ENCODE measurements at places on chromosomes 4 and X.

- DNase-seq = no peak
These were observed 529.1 kb upstream of the INTU start for GRCh38 chr4:127103681-127104115.

- DNase-seq = no peak
These were observed 111.8 kb upstream of the H2AZ1 start for GRCh38 chr4:100061835-100062234.

GRCh38 chr4:25320336-25320735, 7.8 kb downstream of the ZCCHC4 start:
- DNase-seq = no peak

GRCh38 chr4:81492606-81493230, 21.0 kb upstream of the RASGEF1B start:
- no peak for DNase-seq

DNA sequence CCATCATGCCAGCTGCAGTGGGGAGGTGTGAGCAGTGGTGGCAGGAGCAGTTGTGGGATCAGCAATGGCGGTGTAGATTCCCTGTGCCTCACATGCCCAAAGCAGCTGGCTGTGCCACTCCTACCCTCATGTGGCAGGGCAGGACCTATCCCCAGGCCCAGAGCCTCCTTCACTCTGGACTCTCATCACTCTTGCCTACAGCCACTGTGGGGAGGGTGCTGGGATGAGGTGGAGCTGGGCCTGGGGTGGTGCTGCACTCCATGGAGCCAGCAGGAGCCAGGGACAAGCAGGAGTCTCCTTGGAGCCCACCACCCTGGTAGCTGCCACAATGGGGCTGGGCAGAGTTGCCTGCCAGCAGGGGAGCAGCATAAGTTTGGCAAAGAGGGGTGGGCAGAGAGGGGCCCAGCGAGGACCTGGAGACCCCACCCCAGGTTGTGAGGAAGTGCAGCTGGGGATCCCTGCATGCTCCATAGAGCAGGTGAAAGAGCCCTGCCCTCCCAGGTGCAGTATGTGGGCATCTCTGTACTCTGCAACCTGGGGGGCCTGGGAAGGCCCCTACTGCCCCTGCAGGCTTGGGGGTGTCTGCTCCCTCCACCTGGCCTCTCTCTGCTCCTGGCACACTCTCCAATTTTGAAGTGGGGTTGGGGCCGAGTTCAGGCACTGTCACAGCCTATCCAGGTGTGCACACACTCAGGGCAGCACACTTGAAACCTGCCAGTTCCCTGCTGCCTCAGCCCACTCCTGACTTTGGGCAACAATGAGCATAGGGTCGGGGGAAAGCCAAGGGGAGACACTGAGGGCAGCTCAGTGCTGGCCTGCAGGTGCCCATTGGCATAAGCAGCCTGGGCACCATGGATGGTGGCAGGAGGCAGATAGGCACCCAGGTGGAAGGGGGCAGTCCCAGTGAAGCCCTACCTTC, 74.0 kb upstream of the INTU start:
- no peak for DNase-seq

DNA sequence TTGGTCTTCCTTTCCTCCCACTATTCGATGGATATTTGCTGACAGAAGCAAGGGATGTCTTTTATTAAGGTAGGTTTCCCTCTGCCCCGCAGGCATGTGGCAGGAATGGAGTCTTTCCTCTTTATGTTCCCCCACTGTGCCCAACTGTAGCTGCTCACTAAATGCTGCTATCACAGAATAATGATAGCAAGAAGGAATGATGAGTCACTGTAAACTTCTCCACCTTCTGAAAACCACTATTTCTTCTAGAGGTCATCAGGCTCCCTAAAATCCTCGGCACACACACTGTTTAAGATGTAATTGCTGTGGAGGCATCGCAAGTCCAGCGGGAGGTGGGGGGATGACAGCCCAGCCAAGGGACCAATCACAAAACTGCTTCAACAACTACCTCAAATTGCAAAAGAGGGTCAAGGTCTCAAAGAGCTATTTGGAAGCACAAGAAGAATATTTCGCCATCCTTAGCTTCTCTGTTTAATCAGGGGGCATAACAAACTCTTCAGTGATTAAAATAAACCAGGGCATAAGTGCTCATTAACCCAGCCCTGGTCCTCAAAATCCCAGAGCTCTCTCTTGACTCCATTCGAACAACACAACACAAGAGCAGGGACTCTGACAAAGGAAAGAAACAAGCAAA, 13.9 kb downstream of the QDPR start:
- no peak for DNase-seq

DNA sequence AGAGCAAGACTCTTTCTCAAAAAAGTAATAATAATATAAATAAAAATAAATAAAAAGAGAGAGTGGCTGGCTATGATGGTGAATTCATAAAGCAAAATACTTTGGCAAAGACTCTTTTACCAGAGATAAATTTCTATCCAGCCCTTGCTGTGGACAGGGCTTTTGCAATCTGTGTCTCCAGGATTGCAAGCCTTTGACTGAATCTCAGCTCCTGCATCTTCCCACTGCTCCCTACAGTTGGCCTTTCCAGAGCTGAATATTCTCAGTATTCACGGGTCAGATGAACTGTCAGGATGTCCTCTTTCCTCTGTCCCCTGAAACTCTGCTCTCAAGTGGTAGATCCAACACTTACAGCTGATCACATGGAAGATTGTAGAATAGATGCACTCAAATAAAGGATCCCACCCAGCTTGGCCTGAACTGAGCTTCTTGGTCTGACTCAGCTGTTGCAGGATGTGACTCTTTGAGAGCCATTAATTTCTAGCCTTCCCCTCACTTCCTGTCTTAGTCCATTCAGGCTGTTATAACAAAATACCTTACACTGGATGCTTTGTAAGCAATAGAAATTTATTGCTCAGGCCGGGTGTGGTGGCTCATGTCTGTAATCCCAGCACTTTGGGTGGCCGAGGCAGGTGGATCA, 123.4 kb upstream of the GUCY1A1 start:
- no peak for DNase-seq

GRCh38 chr4:52172166-52172565, 121.1 kb downstream of the SPATA18 start:
- no peak for DNase-seq

DNA sequence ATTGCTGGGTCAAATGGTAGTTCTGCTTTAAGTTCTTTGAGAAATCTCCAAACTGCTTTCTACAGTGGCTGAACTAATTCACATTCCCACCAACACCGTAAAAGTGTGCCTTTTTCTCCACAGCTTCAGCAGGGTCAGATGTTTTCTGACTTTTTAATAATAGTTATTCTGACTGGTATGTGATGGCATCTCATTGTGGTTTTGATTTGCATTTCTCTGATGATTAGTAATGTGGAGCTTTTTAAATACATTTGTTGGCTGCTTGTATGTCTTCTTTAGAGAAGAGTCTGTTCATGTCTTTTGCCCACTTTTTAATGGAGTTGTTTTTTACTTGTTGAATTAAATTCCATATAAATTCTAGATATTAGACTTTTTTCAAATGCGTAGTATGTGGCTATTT, 257.5 kb upstream of the ANKRD50 start:
- DNase-seq = no peak

GRCh38 chr4:7029921-7030320, 13.3 kb upstream of the TADA2B start:
- no peak for DNase-seq

DNA sequence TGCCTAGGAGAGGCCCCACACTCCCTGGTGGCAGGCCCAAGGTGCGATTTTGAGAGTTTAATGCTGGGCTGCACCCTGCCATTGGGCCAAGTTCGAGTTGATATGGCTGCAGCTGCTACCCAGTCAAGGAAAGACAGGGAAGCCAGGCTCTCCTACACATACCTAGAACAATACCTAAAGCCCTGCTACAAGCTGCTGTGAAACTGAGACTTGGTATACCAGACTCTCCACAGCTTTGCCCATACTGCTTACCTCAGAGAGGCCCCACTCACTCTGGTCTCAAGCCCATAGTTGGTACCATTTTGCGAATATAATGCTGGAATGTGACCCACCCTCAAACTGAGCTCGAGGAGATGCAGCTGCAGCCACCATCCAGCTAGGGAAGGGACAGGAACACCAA, 147.7 kb upstream of the MAGEB2 start:
- DNase-seq = no peak

GRCh38 chr4:12041828-12042227, 613.1 kb upstream of the HS3ST1 start:
- no peak for DNase-seq

DNA sequence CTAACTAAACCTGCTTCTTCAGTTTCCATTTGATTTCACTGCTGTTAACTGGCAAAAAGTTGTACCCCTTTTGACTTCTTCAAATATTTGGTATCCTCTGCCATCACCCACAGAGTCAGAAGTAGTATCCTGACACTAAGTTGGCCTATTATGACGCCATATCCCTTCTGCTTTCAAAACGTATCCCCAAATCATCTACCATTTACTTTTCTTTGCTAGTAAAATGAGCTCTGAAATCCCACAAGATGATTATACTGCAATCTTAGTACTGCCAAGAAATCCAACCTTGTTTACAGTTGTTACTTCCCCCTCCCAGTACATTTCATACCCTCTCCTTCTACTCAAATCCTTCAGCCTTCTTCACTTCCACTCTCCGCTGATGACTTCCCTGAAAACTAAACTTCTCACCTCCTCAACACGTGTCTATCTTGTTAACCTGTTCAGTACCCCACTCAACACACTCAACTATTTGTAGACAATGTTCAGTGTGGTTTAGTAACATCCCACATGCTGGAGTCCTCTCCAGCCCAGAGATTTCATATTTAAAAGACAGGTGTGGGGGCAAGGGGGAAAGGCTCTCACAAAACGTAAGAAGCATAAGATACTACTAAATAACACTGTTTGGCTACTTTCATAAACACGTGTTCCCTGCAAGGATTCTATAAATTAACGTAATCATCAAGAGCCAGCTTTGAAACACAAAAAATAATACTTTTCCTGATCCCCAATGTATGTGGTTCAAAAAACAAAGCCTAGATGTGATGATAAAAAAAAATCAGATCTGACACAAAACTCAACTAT, 1.3 kb downstream of the NAF1 start:
- no peak for DNase-seq

DNA sequence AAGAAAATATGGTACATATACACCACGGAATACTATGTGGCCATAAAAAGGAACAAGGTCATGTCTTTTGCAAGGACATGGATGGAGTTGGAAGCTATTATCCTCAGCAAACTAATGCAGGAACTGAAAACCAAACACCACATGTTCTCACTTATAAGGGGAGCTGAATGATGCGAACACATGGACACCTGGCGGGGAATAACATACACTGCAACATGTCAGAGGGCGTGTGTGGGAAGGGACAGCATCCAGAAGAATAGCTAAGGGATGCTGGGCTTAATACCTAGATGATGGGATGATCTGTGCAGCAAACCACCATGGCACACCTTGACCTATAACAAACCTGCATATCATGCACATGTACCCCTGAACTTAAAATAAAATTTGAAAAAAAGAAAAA, 19.5 kb upstream of the CNKSR2 start:
- no peak for DNase-seq

- DNase-seq = no peak
These were observed 55.3 kb upstream of the RAPGEF2 start for GRCh38 chr4:159047478-159048165.

DNA sequence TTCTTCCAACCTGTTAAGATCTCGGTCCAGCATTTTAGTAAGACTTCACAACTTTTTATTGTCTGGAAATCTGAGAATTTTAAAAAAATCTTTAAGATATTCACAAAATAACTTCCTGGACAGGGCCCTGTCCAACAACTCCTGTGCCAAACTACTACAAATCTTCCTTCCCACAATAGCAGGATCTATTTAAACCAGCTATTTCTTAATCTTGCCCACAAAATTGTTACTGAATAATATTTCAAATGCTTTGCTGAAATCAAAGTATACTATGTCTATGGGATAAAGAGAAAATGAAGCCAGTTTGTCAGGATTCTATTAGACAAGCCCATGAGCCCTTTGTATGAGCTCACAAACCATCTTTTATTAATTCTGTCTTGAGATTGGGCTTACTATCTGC, 104.1 kb upstream of the DDIT4L start:
- DNase-seq = no peak

GRCh38 chr4:48439988-48440387, 43.2 kb upstream of the SLC10A4 start:
- no peak for DNase-seq

GRCh38 chr4:152747444-152747843, 32.1 kb downstream of the TIGD4 start:
- no peak for DNase-seq

GRCh38 chrX:28880136-28880535, 292.9 kb downstream of the IL1RAPL1 start:
- DNase-seq = peak; percentile 6

DNA sequence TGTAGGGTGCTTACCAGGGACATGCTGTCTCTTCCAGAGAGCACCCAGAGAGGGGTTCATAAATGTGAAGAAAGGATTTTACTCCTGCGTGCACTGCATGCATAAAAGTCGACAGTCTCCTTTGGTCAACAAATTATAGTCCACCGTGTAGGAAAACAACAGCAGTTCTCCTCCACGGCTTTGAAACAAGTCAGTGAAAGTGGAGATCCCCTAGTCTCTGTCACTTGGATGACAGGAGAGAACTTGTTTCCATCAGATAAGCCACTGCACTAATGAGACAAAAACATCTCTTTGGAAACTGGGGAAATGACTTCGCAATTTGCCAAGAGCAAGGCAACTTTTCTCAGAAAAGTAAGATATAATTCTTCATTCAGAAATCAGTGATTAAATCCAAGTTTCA, 9.7 kb downstream of the UNC5C start:
- DNase-seq = no peak

DNA sequence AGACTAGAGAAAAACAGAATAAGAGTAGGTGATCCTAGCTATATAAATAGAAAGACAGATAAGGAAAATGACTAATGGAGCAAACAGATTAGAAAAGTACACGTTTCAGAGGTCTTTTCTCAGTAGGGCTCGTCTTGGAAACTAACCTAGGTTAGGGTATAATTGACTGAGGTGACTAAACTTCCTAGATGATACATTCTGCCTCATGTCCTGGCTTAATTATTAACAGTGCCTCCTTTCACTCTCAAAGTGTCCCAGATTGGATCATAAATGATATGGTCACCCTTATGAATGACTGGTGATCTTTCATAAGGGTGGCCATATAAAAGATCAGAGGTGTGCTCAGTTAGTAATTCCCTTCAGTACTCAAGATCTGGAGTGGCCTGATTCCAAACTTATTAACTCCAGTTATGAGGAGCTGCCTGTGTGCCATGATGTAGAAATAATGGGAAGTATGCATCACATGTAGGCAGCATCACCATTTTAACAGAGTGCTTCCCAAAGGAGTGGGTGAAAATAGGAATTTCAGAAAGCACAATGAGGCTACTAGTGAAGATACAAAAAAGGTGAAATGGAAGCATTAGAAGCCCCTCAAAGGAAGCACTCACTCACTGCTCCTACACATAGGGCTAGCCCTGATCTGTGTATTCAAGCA, 14.7 kb upstream of the GRIA3 start:
- no peak for DNase-seq

GRCh38 chr4:59966758-59967157, 1233.4 kb upstream of the ADGRL3 start:
- no peak for DNase-seq

DNA sequence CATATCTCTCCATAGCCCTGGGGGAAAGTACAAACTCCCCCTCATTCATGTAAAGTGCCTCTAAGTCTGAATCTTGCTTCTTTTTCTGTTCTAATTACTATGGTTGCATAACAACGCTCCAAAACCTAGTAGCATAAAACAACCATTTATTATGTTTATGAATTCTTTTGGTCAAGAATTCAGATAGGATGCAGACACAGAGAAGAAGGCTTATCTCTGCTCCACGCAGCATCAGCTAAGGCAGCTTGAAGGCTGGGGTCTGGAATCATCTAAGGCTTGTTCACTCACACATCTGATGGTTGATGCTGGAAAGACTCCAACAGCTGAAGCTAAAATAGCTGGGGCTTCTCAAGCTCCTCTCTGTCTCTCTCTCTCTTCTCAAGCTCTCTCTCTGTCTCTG, 564.5 kb downstream of the ZNF674 start:
- no peak for DNase-seq

All from right renal pelvis (tissue), 4 donors.